Ammon's horn (tissue), 1 donor: ENCODE measurements at places on chromosomes 6 and 20.

DNA sequence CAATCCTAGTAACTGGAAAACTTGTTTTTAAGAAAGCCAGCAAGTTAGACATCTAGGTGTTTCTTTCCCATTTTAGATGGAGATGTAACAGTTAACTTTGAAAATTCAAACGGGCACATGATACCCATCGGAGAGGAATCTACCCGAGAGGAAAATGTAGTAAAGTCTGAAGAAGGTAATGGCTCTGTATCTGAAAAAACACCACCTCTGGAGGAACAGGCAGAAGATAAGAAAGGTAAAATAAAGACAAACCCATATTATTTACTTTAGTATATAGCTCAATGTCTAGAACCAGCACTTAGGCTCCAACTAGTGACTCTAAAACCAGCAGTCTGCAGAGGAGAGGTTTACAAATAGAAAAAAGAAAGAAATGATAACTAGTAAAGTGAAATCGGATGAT, 75.9 kb downstream of the PHACTR2 start:
- DNase-seq = no peak

DNA sequence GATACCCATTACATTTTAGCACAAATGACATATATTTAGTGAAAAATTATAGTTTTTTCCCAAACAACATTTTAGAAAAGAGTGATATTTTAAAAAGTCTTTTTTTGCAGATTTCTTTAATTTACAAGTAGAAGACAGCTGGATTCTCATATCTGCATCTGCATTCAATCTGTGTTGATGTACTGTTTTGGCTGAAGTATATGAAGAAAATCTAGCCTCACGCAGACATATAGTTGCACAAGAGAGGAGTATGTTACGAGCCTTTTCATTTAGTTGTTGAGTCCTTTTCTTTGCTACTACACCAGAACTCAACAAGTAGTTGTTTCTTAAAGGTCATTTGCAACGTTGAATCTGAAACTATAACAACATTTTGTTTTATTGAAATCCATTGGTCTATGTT, 314.3 kb upstream of the SUPT3H start:
- no peak for DNase-seq

DNA sequence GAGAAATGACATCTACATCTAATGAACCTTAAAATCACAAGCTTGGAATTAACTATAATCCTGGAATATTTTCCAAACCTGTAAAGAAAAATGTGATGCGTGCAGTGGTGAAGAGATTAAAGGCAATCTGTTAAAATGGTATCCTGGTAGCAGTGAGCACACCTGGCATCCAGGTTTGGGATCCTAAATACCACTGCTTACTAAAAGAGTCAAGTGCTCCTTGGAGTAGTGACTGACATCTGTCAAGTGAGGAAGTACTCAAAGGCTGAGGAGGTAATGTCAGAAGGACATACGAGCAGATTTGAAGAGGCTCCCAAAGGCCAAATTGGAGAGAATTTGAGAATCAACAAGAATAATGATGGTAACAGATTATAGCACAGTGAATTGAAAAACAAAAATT, 32.8 kb downstream of the PCMT1 start:
- no peak for DNase-seq

- no peak for DNase-seq
Observed at GRCh38 chr6:45608252-45608913, 230.6 kb upstream of the SUPT3H start.

DNA sequence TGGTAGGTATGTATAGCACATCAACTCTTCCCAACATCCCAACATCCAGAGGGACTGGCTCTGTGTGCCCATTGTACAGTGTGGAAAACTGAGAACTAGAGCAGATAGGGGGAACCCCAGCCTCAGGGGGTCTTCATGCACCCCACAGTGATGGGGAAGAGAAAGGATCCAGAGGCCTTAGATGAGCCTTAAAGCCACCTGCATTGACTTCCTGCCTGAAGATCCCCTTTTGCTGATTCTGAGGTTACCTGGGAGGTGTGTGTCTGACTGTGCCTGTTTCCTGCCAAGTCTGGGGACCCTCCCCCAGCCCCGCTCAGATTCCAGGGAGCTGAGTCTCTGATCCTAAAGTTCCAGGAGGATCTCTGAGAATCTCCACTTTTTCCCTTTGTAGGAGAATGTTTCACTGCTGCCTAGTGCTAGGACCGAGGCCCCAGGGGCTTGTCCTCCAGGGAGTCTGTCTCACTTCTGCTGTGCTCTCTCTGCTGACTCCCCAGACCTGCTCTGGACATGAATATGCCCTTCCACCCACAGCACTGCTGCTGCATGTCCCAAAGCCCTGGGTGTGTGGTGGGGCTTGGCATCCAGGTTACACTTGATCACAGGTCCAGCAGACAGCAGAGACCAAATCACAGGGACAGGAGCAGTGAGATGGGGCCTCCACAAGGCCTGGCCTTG, 12.8 kb upstream of the PGC start:
- DNase-seq = no peak

DNA sequence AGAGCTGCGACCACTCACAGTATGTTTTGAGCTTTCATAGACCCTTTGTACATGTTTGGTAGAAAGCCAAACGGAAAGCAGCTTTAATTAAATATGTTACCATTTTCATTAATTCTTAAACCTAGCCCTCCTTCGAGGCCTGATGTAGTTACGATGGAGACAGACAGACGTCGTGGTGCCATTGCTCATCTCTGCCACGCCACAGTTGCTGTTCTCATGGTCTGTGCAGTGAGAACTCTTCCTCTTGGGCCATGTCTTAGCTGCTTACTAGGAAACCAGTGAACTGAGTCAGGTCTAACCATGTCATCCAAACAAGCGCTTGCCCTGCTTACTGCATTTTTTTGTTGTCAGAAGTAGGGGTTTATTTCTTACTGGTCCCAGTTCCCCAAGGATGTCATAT, 62.8 kb downstream of the SNX9 start:
- no peak for DNase-seq

DNA sequence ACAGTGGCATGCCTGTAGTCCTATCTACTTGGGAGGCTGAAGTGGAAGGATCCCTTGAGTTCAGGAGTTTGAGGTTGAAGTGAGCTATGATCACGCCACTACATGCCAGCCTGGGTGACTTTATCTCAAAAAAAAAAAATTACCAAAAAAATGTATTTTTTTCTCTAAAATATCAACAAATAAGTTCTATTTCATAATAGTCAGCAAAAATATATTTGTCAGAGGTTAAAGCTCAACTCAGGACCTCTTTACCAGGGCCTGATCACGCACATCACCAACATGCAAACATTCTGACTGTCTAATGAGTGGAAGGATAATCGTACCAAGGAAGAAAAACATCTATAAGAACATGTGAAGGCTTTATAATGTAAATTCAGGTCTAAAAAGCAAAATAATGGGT, 387.0 kb downstream of the SYNE1 start:
- DNase-seq = no peak
